ENCODE measurements at places on chromosomes 16 and 17.

DNA sequence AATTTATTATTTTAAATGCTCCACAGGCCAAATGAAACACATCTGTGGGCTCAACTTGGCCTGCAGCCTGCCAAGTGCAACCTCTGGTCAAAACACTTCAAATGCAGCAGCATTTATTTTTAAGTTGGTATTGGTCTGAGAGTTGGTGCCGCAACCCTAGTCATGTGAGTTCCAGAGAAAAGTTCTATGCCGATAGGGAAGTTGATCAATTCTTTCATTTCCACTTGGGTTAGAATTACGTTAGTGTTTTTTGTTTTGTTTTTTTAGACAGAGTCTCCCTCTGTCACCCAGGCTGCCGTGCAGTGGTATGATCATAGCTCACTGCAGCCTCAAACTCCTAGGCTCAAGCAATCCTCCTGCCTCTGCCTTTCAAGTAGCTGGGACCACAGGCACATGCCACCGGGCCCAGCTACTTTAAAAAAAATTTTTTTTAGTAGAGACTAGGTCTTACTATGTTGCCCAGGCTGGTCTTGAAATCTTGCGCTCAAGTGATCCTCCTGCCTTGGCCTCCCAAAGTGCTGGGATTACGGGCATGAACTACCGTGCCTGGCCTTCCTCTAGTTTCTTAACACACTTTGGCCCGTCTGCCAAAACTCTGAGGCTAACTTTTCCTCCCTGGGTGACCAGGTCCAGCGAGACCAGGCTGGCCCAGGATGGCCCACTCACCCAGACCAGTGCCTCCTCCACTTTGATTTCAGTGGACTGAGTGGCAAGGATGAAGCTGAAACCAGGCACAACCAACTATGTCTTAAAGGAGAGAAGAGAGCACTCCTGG, 221.1 kb downstream of the MRTFB start:
- no peak for DNase-seq

DNA sequence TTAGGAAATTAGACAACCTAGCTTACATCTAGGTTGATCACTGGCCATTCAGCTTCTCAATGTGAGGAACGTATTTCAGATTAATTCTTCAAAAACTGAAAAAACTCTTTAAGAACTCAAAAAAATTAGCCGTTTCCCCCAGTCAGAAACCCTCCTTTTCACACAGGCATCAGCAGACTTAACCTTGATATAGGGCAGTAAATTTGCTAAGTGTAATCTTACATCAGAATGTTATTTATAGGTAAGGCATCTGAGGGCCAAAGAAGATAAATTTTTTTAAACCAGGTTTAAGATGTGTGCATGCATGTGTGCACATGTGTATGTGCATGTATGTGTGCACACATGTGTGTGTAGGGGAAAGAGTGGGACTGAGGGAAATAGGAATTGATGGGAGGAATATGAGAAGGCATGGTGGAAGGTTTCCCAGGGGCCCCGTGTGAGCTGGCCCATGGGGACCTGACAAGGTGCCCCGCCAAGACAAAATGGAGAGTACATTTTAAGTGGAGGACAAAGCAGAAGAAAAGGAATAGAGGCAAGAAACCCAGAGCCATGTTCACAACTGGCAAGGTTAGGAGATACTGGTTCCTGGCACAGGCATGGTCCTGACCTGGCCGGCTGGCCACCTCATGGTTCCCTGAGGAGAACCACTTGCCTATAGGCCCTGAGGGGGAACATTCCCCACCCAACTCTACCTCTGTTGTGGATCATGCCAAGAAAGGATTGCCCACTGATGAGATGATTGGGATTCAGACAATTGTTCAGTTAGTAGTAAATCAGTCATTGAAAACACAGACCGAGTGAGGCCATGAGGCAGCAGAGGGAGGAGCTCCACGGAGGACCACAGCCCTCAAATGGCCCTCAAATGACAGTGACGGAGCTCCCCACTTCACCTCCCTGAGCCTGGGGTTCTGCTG, 33.0 kb downstream of the TEX2 start:
- no peak for DNase-seq

DNA sequence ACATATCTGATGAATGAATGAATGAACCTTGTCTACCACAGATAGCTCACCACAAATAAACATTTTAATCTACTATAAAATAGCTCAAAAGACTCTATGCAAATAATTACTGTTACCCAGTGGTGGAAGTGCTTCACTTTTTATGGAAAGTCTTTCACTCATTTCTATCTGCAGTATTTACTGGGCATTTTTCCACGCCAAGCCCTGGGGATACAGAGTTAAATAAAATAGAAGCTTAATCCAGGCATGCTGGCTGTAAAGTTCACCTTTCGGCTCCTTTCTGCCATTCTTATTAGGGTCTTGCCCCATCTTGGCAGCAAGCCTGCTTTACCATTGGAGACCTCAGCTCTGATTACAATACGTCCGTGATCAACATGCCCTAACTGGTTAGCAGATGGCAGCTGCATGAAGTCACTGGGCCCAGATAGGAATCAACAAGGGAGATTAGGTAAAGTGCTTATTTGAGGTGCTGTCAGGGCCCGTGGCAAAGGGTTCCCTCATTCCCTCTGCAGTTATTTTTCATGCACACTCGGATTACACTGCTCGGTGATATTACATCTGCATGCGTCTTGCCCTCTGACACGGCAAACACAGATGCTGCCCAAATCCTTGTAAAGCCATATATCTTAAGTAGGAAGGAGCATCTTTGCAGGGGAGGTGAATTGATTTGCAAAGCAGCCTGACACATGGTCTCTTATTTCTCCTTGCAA, 648.9 kb downstream of the WWOX start:
- no peak for DNase-seq

DNA sequence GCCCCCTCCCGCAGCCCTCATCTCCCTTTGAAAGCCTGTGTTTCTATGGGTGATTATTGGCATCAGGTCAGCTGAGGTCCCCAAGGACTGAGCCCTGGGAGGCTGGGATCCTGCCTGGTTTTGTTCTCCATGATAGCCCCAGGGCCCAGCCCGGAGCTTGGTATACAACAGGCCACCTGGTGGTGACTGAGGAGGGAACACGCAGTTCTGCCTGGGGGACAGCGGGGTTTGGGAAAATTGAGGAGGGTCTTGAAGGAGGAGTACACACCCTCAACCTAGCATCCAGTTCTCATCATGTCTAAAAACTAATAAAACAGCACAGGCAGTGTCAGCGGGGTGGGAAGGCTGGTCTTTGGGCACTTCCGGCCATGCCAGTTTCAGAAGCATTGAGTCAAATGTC, 335.1 kb downstream of the CPPED1 start:
- no peak for DNase-seq

GRCh38 chr16:75025761-75026160, 26.9 kb downstream of the ZNRF1 start:
- no peak for DNase-seq

- peak; percentile 49 for DNase-seq
Measured at GRCh38 chr17:79838522-79839274, 542 bp downstream of the CBX4 start.
